EL (cell line): ENCODE measurements at places on chromosomes 3 and 15.

GRCh38 chr3:167382155-167382554 is 2.1 kb upstream of the ZBBX start:
- DNase-seq, result no peak

- no peak for DNase-seq
These were observed 328.9 kb upstream of the RBMS3 start for GRCh38 chr3:28951772-28952556.

- no peak for DNase-seq
These were observed 402.4 kb upstream of the PDZRN3 start for GRCh38 chr3:74027121-74027520.

DNA sequence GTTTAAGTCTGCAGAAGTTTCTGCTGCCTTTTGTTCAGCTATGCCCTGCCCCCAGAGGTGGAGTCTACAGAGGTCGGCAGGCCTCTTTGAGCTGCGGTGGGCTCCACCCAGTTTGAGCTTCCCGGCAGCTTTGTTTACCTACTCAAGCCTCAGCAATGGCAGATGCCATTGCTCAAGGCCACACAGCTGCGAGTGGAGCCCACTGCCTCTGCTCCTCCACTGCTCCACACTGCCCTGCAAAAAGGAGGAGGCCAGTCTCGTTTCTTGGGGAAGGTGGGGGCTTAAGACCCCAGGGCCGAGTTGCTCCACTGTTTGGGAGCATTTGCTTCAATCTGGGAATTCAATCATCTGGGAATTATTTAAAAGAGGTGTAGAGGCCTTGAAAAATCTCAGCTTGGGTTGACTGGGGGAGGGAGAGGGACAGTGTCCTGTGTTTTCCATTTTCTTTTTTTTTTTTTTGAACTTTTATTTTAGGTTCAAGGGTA is 144.6 kb upstream of the MEF2A start:
- no peak for DNase-seq

DNA sequence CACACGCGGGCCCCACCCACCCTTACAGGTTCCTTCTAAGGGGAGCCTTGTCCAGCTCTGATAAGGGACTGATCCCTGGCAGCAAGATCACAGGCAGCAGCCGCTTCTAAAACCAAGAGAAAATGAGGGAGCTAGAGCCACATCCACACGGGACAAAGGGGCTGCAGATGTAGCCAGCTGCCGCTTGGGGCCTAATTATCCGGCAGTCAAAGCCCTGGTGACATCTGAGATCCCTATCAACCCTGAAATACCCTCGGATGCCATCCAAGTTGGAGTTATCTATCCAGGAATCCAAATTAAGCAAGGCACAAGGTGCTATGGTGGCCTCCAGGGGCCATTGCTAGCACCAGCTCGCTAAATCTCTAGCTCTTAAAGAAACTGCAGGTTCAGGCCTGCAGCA is 248.3 kb downstream of the VPS13C start:
- DNase-seq, result no peak

DNA sequence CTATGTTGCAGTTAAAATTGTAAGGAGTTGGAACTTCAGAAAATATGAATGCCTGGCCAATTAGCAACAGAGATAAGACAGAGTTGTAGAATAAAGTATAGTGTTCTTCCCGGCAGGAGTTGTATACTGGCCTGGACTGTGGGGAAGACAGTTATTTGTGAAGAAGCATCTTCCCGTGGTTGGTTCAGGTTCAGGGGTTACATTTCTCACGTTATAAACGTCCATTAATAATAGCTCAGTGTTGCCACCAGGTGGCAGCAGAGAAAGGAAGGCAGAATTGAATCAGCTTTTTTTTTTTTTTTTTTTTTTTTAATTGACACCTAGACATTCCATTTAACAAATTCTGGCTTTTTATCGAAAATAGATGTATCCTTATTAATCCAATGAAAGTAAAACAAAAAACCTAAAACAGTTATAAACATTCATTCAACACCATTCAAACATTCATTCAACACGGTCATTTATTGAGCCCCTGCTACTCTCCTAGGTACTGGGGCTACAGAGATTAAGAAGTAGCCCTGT is 66.4 kb upstream of the NR2E3 start:
- DNase-seq, result peak; percentile 71

DNA sequence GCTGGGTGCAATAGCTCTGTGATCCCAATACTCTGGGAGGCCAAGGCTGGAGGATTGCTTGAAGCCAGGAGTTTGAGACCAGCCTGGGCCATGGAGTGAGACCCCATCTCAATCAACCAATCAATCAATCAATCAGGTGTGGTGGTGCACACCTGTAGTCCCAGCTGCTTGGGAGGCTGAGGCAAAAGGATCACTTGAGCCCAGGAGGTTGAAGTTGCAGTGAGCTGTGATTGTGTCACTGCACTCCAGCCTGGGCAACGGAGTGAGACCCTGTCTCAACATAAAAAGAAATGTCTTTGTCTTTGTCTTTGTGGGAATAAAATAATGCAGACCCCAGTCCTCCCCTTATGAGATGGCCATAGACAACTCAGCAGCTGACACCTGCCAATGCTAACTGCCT is 34.9 kb upstream of the TLE3 start:
- no peak for DNase-seq

DNA sequence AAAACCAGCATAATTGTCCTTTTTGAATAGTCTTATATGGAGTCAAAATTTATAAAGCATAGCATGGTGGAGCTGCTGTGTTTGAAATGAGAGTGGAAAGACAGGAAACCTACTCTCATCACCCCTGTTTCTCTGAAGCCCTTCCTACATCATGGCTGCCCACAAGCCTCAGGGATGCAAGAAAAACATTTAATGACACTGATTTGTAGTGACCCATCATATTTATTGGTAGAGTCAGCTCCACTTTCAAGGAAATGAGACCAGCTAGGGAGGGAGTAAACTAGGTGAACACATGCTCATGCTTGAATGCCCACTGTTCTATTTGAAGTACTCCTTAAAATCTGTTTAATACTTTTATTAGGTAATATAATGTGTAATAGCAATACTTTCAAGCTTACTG is 494.3 kb upstream of the KCNMB2 start:
- DNase-seq, result no peak

DNA sequence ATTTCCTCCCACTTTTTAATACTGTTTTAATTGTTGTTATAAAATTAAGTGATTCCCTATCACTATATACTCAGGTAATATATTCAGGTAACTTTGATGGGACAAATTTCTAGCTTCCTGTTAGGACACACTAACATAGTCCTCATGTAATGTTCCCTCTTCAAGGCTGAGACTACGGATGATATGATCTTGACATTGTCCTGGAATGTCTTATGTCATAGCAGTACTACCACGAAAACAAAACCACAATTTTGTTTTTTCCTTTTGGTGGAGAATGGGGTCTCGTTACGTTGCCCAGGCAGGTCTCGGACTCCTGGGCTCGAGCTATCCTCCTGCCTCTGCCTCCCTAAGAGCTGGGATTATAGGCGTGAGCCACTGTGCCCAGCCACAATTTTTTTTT is 26.8 kb upstream of the IP6K2 start:
- no peak for DNase-seq
